ENCODE measurements at places on chromosomes 5 and 9.

GRCh38 chr5:172175263-172175719 is 12.7 kb downstream of the STK10 start:
- peak; percentile 75 for DNase-seq

- DNase-seq: no peak
Measured at GRCh38 chr5:159220206-159220605, 10.9 kb upstream of the RNF145 start.

- DNase-seq: no peak
Measured at GRCh38 chr5:67677422-67677970, 480.9 kb upstream of the CD180 start.

GRCh38 chr9:104864675-104865104 is 63.3 kb downstream of the ABCA1 start:
- DNase-seq: no peak

- DNase-seq: no peak
Measured at GRCh38 chr5:54630738-54631359, 113.3 kb downstream of the SNX18 start.

- DNase-seq: no peak
Measured at GRCh38 chr9:94018628-94019027, 63.5 kb upstream of the BARX1 start.

- DNase-seq: no peak
Measured at GRCh38 chr5:20276061-20276958, 288.3 kb upstream of the CDH18 start.

- DNase-seq: no peak
Measured at GRCh38 chr9:97299809-97300414, 7.5 kb upstream of the CCDC180 start.

DNA sequence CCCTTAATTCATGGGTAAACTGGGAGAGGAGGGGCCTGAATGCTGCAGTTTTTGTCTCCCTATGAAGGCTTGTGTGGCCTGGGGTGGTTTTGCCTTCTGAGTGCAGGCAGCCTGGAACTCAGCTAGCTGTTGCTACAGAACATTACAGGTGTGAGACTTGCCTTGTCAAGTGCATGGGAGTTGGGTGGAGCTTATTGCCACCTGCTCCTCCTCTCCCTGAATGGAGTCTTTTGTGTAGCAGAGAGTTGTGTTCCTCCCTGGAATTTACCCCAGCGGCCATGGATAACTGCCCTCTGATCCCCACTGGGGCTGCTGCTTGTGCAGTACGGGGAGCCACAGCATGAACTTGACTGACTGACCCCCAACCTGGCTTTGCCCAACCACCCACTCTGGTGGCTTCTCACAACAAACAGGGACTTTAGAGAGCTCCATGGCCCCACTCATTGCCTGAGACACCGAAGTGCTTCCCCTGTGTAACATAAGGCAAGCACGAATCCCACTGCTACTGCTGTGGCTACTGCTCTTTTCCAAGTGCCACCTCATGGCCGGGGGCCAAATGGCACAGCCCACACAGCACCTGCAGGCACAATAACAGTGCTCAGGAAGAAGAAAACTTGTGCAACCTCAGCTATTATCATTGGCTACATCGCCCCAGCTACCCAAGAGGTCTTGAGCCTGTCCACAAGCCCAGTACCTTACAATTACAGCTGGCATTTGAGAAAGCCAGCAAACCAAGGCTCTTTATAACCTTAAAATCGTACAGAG is 942.9 kb downstream of the CDH18 start:
- DNase-seq: no peak

DNA sequence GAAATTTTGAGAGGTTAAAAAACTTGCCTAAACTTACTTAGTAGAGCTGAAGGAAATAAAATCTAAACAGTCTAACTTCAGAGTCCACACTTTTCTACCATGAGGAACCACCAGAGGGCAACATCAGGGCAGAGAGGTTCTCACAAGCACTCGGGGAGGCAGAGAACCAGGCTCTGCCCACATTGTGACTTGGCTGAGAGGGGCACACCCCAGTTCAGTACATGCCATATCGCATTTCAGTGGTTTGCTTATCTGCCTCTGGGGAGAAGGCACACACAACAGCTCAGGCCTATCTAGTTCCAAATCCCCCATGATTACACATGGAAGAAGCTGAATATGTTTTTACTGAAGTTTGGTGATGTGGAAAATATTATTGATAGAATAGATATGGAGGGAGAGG is 49.2 kb downstream of the EQTN start:
- DNase-seq: no peak

GRCh38 chr5:175257128-175257846 is 186.7 kb downstream of the DRD1 start:
- no peak for DNase-seq

GRCh38 chr5:151006704-151007334 is 13.6 kb upstream of the GPX3 start:
- no peak for DNase-seq

- DNase-seq: no peak
Measured at GRCh38 chr5:36040651-36041536, 25.8 kb downstream of the UGT3A2 start.

GRCh38 chr9:63859475-63860215 is 1425.4 kb downstream of the FOXD4L5 start:
- no peak for DNase-seq

DNA sequence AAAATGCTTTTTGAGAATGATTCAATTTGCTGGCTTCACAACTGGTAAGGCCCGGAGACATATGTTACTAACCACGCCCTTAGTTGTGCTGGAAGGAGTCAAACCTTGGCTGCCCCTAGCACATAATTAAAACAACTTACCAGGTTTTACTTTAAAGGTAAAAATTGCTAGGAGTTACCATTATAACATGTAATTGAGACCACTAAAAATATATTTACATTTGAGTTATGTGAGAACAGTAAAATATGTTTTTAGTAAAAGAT is 435.6 kb upstream of the CDH9 start:
- no peak for DNase-seq

DNA sequence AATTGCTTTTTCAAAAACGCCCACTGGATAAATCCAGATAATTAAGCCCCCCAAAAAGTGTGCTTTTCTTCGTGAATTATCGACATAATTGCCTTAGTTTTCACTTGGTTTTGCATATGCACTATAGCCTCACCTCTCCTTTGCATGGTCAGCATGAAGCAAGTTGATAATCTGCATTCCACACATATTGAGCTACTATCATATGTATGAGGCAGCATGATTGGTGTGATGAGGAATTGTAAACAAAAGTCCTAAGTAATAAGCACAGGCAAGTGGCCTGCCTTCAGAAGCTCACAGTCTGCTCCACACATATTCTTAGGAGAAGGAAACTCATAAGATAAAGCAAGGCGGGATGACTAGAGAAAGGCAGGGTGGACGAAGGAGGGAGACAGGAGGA is 33.8 kb downstream of the MED10 start:
- DNase-seq: no peak

DNA sequence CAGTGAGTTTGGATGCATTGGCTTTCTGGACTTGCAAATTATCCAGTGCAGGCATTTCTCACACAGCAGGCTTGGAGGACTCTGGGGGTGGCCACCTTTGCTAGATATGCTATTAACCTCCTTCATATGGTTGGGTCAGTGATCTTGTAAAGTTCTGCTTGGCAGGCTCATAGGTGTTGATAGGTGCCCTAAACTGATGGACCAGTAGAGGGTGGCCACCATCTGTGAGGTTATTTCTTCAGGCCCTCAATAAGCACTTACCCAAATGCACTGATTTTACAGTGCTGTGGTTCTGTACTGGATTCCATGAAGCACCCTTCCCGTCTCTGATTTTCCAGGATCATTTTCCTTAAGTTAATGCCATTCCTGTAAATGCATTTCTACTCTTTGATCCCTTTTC is 216.3 kb downstream of the COMMD10 start:
- no peak for DNase-seq

DNA sequence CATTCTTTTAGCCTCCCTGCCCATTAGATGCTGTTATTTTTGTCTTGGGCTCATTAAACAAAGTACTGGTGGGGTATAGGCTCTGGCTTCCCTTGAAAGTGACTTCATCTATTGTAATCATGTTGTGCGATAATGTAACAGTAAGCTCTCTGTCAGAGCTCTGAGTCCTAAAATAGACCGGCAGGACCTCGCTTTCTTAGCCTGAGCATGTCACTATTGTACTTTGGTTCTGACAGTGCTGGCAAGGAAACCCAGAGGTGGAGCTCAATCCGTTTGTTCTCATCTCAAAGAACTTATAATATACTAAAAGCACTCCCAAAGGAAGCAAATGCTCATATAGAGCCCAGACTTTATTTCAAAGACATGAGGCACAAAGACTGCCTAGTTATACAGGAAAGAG is 339.1 kb upstream of the CCNH start:
- DNase-seq: no peak

GRCh38 chr9:99490729-99491128 is 268.6 kb downstream of the SEC61B start:
- no peak for DNase-seq

DNA sequence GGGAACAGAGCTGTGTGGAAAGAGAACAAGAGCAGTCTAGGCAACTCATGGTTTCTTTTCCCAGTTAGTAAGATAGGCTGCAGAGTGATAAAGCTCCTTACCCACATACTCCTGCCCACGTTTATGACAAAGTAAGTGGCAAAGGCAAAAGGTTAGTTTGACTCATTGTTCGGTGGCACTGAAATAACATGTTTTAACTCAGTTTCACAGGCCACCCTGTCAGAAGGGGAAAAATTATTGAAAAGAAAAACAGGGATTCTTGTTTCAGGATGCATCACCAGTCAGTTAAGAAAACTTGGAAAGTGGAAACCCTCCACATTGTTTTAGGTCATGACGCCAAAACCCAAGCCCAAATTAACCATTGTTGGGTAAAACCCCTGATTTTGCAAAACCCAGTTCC is 22.3 kb upstream of the DAB2 start:
- DNase-seq: no peak

- DNase-seq: no peak
Measured at GRCh38 chr5:64502196-64502595, 3.6 kb upstream of the RGS7BP start.

- no peak for DNase-seq
Measured at GRCh38 chr5:68749631-68750030, 344.2 kb upstream of the SLC30A5 start.

DNA sequence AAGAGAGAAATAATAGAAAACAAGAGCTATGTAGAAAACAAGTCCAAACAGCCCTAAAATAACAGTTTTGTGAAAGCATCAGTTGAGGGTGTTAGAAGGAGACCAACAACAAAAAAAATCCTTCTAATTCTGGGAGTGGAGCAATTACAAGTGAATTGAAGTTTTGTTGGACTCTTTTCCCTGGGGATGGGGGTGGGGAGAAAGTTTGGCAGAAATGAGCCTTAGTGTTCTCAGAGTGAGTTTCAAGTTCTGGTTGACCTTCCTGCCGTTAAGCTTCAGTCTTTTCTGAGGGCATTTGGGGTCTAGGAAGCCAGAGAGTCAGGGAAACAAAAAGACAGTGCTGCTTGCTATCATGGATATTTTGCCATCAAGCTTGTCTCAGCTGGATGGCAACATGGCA is 106.3 kb upstream of the TRIM32 start:
- no peak for DNase-seq

DNA sequence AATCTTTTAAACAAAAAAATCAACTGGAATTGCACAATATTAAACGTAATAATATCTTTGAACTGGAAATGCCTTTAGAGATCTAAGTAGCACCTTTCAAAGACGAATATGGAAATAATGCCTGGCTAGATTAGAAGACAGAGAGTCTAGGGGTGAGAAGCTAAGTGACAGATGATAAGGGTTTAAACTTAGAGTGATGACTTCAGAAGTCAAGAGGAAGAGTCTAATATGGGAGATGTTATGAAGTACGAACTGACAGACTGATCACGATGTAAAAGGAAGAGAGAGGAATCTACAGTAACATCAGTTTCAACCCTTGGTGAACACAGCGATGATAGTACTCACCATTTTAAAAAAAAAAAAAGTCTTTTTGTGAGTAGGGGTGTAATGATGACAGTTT is 57.9 kb downstream of the HINT1 start:
- DNase-seq: no peak

- no peak for DNase-seq
Measured at GRCh38 chr5:73297430-73297829, 124.4 kb downstream of the TMEM174 start.

DNA sequence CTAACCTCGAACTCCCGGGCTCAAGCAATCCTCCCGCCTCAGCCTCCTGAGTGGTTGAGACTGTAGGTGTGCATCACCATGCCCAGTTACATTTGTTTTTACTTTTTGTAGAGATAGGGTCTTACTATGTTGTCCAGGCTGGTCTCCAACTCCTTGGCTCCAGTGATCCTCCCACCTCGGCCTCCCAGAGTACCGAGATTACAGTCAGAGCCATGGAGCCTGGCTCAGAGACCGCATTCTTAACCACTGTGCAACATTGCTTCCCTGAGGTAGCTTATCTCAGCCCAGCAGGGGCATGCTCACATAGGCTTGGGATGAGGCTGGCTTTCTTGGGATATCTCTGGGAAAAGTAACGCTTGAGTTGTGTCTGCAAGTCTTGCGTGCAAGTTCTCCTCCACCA is 99.7 kb downstream of the SPRY4 start:
- DNase-seq: no peak

DNA sequence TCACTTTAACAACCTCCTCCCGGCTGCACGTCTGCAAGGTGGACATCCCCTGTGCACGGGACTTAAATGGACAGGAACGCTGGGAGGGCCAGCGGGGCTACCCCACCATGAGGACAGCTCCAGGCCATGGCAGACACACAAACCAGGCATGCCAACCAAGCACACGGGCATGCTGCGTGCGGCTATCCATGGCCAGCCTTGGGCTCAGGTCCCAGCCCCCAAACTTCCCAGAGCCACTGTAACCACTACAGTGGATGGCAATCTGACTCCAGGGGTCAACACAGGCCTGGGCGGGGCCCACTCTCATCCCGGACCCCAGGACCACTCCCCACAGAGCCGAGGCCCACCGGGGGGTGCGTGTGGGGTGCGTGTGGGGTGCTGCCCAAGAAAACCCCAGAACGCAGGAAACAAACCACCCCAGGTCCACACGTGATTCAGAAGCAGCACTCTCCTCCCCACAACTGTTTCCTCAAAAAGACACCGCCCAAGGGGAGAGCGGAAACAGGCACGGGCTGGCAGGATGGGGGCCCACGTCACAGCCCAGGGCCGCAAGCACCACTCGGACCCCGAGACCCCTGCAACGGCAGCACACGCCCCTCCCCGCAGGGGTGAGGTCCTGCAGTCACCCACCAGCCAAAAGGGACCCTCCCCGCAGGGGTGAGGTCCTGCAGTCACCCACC is 7.4 kb downstream of the SLC12A7 start:
- no peak for DNase-seq

- no peak for DNase-seq
Measured at GRCh38 chr5:140480310-140481014, 67.0 kb upstream of the EIF4EBP3 start.

DNA sequence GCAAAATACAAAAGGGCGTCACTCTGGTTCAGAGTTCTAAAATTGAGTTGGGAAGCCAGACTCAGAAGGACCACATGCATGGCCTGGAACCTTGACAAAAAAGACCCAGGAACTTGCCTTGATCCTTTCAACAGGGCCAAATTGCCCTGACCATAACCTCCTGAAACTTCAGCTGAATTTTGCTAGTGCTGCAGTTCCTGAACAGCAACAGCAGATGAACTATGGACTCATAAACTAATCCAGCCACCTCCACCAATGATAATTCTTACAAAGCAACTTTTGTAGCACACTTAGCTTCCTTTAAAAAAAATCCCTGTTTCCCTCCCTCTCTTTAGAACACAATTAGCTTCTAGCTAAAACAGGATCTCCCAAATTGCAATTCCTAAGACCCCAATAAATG is 155.9 kb downstream of the MAT2B start:
- no peak for DNase-seq

All from activated T-cell treated with anti-CD3 and anti-CD28 coated beads for 4 hours (primary cell).